ENCODE measurements at places on chromosomes 7 and 10. TPM values are rescaled to one million over a fixed set of nuclear protein-coding genes. Genes with fewer than 3 reads are reported as not detected.

DNA sequence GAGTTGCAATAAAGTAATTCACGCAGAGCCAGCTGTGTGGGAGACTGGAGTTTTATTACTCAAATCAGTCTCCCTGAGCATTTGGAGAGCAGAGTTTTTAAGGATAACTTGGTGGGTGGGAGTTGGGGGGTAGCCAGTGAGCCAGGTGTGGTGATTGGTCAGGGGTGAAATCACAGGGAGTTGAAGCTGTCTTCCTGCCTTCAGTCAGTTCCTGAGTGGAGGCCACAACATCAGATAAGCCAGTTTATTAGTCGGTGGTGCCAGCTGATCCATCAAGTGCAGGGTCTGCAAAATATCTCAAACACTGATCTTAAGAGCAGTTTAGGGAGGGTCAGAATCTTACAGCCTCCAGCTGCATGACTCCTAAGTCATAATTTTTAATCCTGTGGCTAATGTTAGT is 3.3 kb upstream of the CYP51A1 start:
- no peak for DNase-seq

GRCh38 chr10:15311569-15312280 is 59.4 kb downstream of the FAM171A1 start:
- no peak for DNase-seq

SYNPO2L gene
- not detected for total RNA-seq

DNA sequence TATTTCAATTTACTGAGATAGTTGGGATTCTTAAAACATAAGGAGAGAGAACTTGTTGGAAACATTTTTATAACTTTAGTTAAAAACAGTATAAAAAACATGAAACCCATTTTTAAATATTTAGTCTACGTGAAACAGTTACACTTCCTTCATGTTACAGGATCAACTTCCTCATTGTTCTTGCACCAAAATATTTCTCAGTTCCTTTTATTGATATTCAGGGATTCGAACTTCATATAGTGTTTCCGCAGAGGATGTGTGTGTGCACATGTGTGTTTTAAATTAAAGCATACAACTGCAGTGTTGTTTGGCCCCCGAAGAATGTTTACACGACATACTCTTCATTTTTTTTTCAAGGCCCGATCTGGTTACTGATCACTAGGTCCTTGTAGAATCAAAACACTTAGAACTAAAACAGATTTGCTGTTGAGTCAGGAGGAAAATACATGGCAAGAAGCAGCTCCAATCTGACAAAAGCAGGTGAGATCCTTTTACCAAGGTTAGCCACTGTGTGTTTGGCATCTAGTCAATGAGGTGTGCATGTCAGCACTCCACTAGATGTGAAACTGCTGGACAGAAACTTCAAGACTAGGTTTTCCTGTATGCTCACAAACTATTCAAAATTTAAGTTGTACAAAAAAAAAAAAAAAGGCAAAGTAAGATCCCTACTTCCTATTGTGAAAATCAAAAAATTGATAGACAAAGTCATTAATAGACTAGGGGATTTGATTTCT is 60.4 kb downstream of the INSYN2A start:
- DNase-seq, result no peak

GRCh38 chr10:13659887-13660550 is 73.3 kb downstream of the PRPF18 start:
- DNase-seq, result peak; percentile 54

DNA sequence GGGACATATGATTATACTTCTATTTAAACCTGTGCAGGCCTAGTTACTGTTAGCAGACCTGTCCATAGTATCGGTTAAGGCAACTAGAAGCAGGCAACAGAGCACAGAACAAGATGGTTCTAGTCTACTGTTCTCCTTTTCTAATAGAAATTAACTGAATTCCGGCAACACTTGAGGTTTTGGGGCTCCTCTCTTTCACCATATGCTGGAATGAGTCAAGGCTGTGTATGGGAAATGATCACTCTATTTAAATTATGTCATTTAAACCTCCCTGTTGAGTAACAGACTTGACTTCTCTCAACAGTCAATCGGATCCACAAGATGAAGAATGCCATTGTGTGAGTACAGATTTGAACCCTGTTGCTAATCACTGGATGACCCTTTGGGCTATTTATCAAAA is 6.2 kb upstream of the OTUD1 start:
- no peak for DNase-seq

CXCL12 gene
- total RNA-seq, result not detected

ATE1 gene
- 20.9 TPM for total RNA-seq

GRCh38 chr7:127807340-127807739 is 155.3 kb downstream of the SND1 start:
- DNase-seq, result no peak

GRCh38 chr10:3451516-3452172 is 279.1 kb upstream of the PITRM1 start:
- DNase-seq, result no peak

DNA sequence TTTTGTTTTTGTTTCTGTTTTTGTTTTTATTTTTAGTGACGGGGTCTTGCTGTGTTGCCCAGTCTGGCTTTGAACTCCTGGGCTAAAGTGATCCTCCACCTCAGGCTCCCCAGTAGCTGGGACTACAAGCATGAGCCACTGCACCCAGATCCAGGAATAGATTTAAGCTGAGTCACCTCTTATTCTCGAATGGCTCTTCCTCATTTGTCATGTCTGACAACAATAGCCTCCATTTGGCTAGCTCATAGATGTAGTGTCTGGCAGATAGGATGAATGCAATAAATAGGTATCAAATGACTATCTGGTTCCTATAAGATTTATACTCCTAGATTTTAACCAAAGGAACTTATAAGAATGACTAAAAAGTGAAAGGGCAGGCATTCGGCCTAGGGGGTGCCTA is 172.9 kb downstream of the TMEM26 start:
- DNase-seq, result no peak

DNA sequence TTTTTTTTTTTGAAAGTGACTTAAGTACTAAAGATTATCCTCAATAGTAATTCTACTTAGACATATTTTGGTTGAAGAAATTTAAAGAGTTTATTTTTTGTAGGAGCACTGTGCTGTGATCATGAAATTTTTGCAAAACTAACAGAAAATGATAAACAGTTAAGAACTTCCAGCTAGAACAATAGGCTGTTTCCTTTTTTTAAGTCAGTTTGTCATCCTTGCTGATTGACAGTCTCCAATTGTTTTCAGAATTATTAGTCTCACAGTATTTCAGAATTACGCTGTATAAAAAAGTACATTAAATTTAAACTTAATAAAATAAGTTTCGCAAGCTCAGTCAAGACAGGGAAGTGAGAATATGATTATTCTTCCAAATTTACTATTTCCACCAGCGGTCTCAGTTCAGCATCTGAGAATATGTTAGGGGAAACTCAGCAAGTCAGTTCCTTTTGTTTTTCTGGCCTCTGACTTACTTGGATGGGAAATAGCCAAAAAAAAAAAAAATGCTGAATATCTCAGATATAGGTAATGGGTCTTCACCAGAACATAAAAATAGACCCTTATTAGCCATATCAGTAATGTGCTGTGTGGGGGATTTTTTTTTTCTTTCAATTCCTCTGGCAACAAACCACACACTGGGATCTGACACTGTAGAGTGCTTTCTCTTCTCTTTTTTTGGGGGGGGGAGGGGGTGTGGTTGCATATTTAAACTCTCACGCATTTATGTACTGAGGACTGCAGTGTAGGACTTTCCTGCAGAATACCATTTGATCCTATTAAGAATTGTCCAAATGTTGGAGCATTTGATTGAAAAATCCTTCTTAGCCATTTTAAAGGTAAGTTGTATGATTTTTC is at the start of gene CD36:
TSS of gene CD36 (plus strand) at position 732 of the 855 bp plus-strand sequence. CDS start 8,099 bp downstream, outside the sequence.
- DNase-seq, result no peak

- no peak for DNase-seq
Measured at GRCh38 chr7:10756981-10757380, 216.7 kb upstream of the PHF14 start.

Data from CD4-positive, alpha-beta T cell (primary cell).